ENCODE measurements at places on chromosomes 5 and 9. TPM values are rescaled to one million over a fixed set of nuclear protein-coding genes. Genes with fewer than 3 reads are reported as not detected.

The CDX1 gene
- total RNA-seq: not detected

The ADGRD2 gene
- total RNA-seq: not detected

The CDO1 gene
- 0.82 TPM for total RNA-seq

The TMCO6 gene
- total RNA-seq: 41.9 TPM

The GMCL2 gene
- 0.07 TPM for total RNA-seq

The GFPT2 gene
- total RNA-seq: not detected

The CAVIN4 gene
- 0.19 TPM for total RNA-seq

The TICAM2 gene
- 1.0 TPM for total RNA-seq

The FOXD4L4 gene
- total RNA-seq: not detected

The SPATA6L gene
- total RNA-seq: not detected

The IFNA2 gene
- not detected for total RNA-seq

The CCNI2 gene
- 42.7 TPM for total RNA-seq

The TSSK1B gene
- total RNA-seq: not detected

The DNAH5 gene
- not detected for total RNA-seq

The PCDHB13 gene
- total RNA-seq: not detected

The C5orf34 gene
- 6.8 TPM for total RNA-seq

The ITGA2 gene
- 3.5 TPM for total RNA-seq

The KCNN2 gene
- total RNA-seq: not detected

The PDE8B gene
- total RNA-seq: 0.17 TPM

The APBA1 gene
- total RNA-seq: 1.1 TPM

The WDR38 gene
- not detected for total RNA-seq

All from activated CD4-positive, alpha-beta T cell treated with anti-CD3 and anti-CD28 coated beads, Interleukin-2, amount 10 ng/mL, durations not matched to agents 24 days and 14 days (primary cell).